A673 (cell line): ENCODE measurements at places on chromosomes 11 and 22. TPM values are rescaled to one million over a fixed set of nuclear protein-coding genes. Genes with fewer than 3 reads are reported as not detected.

GRCh38 chr11:11301212-11301611, 51.8 kb downstream of the CSNK2A3 start:
- DNase-seq = no peak

The SPINDOC gene
- total RNA-seq = 91.1 and 94.5 TPM in 2 replicates

The KDM4E gene
- total RNA-seq = not detected in 2 replicates

GRCh38 chr22:44901301-44901700, 108.5 kb downstream of the PHF21B start:
- no peak for DNase-seq

The C22orf31 gene
- not detected in 2 replicates for total RNA-seq

- DNase-seq = no peak
Observed at GRCh38 chr11:92845805-92846204, 123.6 kb upstream of the MTNR1B start.

The NOX4 gene
- 0.19 and 0.63 TPM in 2 replicates for total RNA-seq
